ENCODE measurements at places on chromosomes 1 and 21.

GRCh38 chr1:39509360-39510009 is 18.0 kb downstream of the BMP8A start:
- no peak for DNase-seq

DNA sequence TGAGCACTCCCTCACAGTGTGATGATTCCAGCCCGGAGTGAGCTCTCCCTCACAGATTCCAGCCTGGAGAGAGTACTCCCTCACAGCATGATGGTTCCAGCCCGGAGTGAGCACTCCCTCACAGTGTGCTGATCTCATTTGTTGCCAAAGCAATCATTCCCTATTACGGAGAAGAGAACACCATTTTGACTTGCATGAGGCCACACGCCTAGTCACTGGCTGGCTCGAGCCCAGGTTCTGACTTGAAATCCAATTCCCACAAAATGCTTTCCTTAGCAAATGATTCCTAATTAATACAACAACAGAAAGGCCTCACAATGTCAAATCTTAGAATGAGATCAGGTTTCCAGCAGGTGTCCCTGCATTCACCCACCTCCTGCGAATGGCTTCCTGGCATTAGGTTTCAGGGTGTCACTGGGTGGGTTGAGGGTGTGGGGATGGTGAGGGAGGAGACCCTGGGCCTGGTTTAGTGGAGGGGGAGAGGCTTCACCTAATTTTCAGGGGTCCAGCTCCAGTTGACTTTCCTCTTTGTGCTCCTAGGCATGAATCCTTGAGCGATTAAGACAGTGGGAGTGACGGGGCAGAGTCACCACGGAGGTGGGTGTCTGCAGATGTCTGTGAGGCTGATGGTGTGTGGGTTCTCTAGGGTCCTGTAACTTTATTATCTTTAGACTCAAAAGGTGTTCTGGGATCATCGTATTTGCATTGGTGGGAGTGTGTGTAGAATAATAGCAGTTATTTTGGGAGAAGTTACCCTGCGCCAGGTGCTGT is 158.5 kb downstream of the KCNJ6 start:
- DNase-seq = peak; percentile 53

DNA sequence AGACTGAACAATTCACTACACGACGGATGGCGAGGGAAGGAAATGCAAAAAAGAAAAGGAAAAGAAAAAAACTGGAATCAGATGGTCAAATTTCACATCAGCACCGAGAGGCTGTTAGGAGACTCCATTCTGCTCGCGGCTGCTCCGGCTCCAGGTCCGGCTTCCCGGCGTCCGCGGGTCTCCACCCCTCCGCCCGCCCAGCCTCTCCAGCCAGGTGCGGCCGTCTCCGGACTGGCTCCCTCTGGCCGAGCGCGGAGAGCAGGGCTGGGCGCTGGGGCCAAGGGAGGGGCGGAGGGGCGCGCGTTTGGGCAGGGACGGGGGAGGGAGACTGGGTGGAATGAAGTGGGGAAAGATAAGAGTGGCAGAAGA is 332 bp downstream of the KCNJ6 start:
- no peak for DNase-seq

DNA sequence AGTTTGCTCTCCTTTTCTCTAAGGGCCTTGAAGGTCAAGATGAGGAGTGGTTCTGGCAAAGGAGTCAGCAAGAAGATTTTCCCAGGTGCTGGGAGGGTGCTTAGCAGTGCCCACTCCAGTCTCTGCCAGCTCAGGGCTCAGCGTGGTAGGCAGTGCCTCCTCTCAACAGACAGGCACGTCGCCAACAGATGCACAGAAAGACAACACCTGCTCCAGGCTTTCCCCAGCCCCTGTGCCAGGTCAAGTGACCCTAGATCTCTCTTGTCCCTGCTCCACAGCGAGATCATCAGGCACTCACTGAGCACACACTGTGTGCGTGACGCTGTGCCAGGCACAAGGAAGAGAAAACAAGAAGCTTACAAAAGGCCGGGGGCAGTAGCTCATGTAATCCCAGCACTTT is 86.0 kb downstream of the CASZ1 start:
- DNase-seq = no peak

GRCh38 chr21:32414579-32415358 is 2.3 kb downstream of the EVA1C start:
- DNase-seq = no peak

GRCh38 chr1:44536357-44537209 is 131.5 kb downstream of the RNF220 start:
- no peak for DNase-seq

DNA sequence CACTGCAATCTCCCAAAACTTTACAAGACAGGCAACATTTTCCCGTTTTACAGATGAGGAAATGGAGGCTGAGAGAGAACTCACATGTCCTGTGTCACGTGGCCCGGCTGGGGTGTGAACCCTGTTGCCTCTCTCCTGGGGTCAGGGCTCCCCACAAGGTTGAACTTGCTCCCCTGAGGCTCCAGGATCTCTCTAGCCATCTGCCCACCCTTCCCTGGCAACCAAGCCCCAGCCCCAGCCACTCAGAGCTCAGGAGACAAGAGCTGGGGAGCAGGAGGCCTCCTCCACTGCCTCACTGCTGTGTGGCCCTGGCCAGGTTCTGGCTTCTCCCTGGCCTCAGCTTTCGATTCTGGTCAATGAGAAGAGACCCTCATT is 11.8 kb downstream of the LAPTM5 start:
- no peak for DNase-seq

GRCh38 chr1:44002165-44002564 is 10.8 kb downstream of the CCDC24 start:
- no peak for DNase-seq

- no peak for DNase-seq
These were observed 9.4 kb downstream of the SPEN start for GRCh38 chr1:15856888-15857287.

DNA sequence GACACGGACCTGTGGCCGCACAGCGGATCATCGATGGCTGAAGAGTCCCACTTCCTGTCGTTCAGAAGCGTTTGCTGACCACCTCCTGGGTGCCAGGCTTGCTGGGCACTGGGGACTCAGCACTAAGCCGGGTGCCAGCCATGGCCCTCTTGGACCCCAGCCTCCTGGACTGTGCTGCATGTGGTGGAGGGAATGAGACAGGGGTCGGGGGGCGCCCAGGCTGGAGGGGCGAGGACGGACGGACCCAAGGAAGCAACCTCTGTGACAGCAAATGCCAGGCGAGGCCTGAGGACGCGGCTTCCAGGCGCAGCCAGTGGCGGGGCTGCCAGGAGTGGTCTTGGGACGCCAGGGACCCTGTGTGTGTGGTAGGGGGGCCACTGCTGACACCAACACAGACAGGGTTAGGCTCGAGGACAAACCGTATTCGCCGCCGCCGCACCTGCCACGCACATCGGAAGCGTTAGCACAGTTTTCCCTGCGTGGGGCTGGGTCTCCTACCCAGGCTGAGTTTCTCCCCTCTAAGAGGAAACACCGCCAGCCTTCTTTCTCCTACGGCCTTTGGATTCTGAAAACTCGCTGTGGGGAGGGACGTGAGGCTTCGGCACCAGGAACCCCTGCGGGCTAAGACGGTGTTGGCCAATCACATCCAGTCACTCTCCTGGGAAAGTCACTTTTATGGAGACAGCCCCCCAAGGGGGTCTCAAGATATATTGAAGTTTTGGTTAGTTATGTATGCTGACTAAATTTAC is 3.1 kb upstream of the MXRA8 start:
- DNase-seq = no peak

DNA sequence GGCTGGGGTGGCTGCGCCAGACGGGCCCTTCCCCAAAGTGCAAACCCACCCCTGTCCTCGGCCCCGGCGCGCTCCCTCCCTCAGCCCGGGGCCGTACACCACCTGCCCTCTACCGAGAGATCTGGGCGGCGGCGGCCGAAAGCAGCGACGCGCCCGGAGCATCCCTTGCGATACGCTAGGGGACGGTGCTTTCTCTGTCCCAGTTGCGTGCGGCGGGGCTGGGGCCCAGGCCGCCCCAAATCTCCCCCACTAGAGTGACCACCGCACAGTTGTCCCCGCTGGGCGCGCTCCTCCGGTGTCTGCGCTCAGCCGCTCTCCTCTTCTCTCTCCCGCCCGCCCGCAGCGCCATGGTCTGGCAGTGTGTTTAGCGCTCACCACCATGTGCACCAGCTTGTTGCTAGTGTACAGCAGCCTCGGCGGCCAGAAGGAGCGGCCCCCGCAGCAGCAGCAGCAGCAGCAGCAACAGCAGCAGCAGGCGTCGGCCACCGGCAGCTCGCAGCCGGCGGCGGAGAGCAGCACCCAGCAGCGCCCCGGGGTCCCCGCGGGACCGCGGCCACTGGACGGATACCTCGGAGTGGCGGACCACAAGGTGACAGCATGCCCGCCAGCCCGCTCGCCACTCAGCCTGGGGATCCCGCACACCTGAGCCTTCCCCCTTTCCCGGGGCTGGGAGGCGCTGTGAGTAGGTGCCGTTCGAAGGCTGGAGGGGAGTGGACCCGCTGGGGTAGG is 1.0 kb downstream of the ST6GALNAC5 start:
- DNase-seq = no peak

GRCh38 chr1:15355968-15356625 is 53.6 kb upstream of the EFHD2 start:
- DNase-seq = no peak

DNA sequence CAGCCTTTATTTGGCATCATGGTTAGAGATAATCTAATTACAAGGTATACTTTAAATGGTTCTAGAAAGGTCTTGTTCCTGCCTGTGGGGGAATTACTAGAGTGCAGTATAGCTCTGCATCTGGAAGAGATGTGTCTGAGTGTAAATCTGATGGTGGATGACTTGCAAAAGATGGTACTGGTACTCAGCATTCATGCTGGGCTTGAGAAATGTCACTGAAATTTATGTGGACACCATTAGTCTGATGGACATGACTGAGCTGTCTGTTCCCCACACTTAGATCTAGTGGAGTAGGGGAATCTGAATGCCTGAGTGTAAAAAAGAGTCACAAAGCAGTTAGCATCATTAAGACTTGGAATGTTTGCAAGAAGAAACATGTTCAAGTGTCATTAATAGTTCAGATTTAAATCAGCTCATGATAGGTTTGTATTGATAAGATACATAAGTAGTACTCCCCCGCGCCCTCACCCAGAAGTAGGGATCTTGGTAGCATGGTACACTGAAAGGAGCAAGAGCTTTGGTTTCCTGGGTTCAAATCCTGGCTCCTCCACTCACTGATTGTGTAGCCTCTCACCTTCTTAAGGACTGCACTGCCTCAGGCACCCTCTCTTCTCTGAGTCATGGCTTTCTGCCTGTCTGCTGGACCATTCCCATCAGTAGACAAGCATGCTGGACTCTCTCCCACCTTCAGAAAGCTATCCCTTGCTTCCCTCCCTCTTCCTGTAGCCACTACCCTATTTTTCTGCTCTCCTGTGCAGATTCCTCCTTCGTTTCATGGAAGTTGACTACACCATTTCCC is 292.9 kb downstream of the NFIA start:
- no peak for DNase-seq

GRCh38 chr1:35717911-35718476 is 690 bp downstream of the C1orf216 start:
- DNase-seq = no peak

DNA sequence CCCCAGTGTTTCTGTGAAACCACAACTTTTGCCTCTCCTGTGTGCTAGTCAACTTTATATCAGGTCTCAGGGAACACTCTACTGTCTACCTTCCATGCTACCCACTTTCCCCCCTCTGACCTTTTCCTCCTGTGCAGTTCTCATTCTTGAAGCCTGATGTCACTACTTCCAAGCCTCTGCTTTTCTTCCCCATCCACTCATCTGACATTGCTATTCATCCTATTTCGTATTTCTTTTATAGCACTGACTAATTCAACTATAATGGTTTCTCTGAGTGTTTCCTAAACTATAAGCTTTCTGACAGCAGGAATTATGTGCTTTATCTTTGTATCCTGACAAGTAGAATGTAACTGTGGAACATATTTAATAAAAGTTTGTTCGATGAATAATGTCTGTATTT is 18.2 kb upstream of the DPH5 start:
- no peak for DNase-seq

DNA sequence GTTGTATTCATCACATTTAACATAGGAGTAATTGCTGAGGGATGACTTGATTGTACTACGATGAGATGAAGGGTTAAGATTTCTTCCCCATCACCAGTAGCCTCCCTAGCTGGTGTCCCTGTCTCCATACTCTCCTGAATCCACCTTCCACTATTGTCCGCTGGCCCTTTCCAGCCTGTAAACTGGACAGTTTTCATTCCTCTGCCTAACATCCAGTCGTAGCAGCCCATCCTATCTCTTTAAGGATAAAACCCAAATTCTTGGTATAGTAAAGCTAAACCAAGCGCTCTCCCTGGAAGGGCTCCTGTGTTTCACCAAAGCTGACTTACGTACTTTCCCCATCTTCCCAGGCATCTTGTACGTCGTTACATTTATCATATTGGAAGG is 670 bp downstream of the COX20 start:
- DNase-seq = no peak

DNA sequence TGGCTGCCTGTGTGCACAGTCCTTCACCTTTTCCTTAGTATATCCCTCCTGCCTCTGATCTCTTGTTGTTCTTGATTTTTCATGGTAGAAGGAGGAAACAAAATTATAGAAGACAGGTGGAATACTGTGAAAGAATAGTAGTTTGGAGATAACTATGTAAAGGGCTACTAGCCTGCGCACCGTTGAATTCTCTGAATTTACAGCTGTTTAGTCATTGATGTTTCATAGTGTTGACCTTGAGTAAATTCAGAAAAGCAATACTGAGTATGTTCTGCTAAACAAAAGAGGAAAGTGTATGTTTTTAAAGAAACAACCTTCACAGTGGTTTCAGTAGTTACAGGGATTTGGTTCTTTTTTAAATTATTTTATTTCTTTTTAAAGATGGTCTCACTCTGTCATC is 18.1 kb downstream of the CAMTA1 start:
- DNase-seq = no peak

GRCh38 chr1:221416723-221417122 is 325.2 kb downstream of the DUSP10 start:
- DNase-seq = no peak

- DNase-seq = no peak
These were observed 60.1 kb upstream of the RUNX3 start for GRCh38 chr1:24990136-24990535.

GRCh38 chr1:51543858-51544257 is 24.8 kb upstream of the EPS15 start:
- DNase-seq = no peak

GRCh38 chr1:204524986-204525385 is 8.8 kb downstream of the MDM4 start:
- DNase-seq = no peak

- DNase-seq = no peak
These were observed 835 bp downstream of the LRRN2 start for GRCh38 chr1:204684571-204685235.

GRCh38 chr1:87393445-87394085 is 64.9 kb downstream of the LMO4 start:
- DNase-seq = no peak

DNA sequence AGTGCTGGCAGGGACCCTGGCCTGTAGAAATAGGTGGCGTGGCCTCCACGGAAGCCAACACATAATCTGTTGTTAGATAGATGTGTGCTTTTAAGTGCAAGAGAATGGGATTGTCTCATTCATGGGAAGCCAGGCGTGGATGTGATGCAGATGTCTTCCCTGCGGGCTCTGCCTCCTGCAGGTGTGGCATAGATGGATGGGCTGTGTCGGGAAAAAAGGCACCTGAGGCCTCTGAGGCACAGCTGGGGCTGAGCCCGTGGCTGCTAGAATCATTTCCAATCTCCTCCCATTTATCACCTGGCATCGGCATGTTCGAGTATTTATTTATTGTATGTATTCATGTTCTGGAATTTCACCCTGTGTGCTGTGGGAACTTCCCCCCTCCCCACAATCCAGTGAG is 353.4 kb upstream of the AJAP1 start:
- no peak for DNase-seq

- DNase-seq = no peak
These were observed 26.0 kb downstream of the CHML start for GRCh38 chr1:241614144-241614543.

GRCh38 chr1:39777306-39777705 is 6.2 kb upstream of the OXCT2 start:
- DNase-seq = no peak

Data from NCI-H2107 (cell line).